ENCODE measurements at places on chromosomes 13 and 19. TPM values are rescaled to one million over a fixed set of nuclear protein-coding genes. Genes with fewer than 3 reads are reported as not detected.
A peak's percentile ranks its signal among the peaks of the same experiment; 100 is the strongest.

DNA sequence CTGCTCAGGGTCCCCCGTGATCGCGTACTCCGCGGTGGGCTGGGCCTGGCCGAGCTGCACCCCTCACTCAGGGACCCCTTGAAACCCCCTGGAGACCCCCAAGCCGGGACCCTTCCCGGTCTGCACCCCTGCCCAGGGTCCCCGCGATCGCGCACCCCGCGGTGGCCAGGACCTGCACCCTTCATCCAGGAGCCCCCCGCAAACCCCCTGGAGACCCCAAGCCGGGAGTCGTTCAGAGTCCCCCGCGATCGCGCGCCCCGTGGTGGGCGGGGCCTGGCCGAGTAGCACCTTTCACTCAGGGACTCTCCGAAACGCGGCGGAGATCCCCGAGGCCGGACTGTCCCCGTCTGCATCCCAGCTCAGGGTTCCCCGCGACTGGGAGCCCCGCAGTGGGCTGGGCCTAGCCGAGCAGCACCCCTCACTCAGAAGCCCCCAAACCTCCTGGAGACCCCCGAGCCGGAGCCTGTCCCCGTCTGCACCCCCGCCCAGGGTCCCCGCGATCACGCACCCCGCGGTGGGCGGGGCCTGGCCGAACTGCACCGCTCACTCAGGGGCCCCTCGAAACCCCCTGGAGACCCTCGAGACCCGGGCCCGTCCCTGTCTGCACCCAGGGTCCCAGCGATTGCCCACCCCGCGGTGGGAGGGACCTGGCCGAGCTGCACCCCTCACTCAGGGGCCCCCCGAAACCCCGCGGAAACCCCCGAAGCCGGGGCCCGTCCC is 748 bp downstream of the LMNB2 start:
- peaks cover 20% of the 10 kb centered on the region for H3K4me1 ChIP-seq
- DNase-seq: peak; percentile 28
- H3K4me3 ChIP-seq: peak overlapping the region; percentile 75
- H3K27me3 ChIP-seq: no peaks in the 10 kb centered on the region

DNA sequence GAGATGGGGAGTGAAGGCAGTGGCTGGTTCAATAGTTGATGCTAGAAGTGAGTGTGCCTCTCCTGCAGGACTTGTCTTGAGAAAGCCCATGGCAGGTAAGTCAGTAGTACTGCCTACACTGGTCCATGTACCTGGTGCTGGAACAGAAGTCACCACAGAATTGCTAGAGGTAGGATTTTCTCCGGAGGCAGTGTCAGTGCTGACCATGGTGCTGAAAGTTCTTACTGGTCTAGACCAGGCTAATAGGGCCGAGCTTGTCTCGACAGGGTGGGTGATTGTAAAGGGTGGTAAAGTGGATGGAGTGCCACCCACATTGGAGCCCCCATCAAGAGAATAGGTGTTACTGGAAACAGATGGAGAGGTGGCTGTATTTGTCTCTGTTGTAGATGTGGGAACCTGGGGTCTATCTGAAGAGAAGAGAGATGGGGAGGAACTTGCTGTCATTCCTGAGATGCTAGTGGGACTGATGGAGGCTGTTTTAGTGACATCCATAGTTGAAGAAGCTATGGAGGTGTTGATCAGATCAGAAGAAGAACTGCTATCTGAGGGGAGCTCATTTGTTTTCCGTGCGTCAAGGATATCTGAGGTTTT is 36.6 kb downstream of the MUC16 start:
- peaks cover 38% of the 10 kb centered on the region for H3K36me3 ChIP-seq
- no peak overlapping the region for H3K27ac ChIP-seq
- peaks cover 24% of the 10 kb centered on the region for H3K27me3 ChIP-seq
- no peaks in the 10 kb centered on the region for H3K4me1 ChIP-seq
- no peak overlapping the region for H3K4me3 ChIP-seq

DNA sequence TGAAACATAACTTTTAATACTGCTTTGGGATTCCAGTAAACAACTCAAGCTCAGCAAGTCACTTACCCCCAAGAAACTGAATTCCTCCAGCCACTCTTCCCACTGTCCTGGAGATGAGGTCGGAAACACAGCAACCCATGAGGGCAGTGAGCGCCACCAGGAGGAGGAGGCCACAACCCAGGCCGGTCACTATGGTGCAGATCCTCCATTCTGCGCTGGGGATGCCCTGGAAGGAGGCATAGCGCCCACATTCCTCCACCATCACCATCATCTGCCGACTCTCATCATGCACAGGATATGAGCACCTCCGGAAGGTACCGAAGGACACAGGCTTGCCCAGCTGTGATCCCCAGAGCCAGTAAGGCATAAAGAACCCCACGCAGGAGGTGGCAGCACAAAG is 2.2 kb downstream of the LHFPL6 start:
- H3K4me1 ChIP-seq: peaks cover 15% of the 10 kb centered on the region
- H3K27ac ChIP-seq: no peak overlapping the region
- H3K27me3 ChIP-seq: peaks cover 56% of the 10 kb centered on the region
- H3K4me3 ChIP-seq: peak overlapping the region; percentile 35
- DNase-seq: peak; percentile 63
- no peaks in the 10 kb centered on the region for H3K36me3 ChIP-seq

Gene ZNF600
- 13.2 TPM for total RNA-seq

Gene CBY2
- not detected for total RNA-seq

Gene ATP8A2
- 4.0 TPM for total RNA-seq

Gene C19orf73
- total RNA-seq: 3.1 TPM

Measured in WTC11 (cell line).